ENCODE measurements at places on chromosomes 16 and 17.

DNA sequence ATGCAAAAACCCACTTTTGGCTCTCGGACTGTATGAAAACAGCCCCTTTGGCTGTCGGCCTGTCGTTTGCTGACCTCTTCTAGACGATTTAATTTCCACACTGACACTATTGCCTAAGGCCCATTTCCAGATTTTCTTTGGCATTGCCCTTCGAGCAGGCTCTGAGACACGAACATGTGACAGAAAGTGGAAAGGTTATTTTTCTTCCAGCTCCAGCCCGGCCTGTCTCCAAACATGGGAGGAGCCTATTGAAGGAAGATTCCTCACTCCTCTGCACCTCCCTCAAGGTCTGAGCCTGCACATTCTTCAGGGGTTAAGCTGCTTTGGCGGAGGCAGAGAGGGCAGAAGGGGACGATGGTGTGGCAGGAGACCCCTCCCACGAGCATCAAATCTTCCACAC is 85.9 kb upstream of the FOXF1 start:
- DNase-seq = no peak

DNA sequence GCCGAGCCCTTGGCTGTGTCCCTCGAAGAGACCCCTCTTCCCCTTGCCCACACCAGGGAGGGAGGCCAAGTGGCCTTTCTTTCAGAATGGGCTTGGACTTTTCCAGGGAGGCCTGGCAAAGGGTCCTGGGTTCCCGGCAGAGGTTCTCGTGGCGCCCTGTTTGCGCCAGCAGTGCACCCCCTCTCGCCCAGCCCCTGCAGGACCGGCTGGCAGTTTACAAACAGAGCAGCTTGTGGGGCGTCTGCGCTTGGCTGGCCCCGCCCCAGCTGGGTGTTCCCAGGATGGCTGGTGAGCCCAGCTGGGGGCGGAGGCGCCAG is 137.8 kb upstream of the CIBAR2 start:
- no peak for DNase-seq

DNA sequence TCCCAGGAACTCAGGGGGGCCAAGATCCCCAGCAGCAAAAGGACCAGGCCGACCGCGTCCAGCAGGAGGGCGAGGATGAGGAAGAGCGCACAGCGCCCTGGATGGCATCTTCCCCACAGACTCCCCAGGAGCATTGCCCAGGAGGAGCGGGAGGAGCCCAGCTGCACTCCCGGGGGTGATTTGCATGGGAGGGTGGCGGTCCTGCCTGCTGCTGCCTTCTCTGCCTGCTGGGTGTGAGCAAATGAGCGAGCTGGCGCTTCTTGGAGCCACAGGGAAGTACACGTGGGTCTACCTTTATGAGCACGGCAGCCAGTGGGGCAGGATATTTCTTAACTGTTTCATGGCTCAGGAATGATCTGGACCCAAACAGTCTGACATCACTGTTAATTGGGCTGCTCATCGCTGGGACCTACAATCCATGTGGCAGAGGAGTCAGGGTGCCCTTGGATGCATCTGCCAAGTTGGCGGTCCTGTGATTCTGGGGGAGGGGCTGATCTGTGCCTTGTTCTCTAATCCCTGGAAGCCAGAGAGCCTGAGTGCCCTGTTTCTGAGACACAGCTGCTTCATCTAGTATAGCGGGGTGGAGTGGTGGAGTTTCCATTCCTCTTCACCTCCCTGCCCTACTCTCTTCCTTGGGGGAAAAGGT is at the start of gene TMEM238L:
Gene TMEM238L (minus strand): TSS at position 270 of the 646 bp plus-strand sequence. CDS start 136 bp downstream, at position 134.
- no peak for DNase-seq

- DNase-seq = no peak
These were observed 14.5 kb downstream of the SPIRE2 start for GRCh38 chr16:89842471-89843408.

GRCh38 chr17:40362696-40363110 is 1.8 kb downstream of the GJD3 start:
- peak; percentile 18 for DNase-seq

DNA sequence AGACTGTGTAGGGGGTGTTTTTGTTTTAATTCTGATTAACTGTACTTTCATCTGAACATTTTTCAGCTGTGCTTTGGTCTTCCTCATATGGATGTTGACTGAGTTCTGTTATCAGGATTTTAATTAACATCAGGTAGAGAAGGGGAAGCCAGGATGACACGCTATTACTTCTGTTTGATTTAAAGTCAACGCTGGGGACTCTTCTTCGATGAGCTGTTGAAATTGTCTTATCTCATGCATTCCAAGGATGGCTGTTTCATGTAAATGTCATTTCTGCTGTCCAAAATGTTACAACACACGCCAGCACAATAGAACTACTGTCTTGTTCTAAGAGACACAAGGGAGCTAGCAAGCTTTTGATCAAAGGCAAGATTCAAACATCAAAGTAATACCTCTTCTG is 263.3 kb upstream of the CDH5 start:
- DNase-seq = no peak

DNA sequence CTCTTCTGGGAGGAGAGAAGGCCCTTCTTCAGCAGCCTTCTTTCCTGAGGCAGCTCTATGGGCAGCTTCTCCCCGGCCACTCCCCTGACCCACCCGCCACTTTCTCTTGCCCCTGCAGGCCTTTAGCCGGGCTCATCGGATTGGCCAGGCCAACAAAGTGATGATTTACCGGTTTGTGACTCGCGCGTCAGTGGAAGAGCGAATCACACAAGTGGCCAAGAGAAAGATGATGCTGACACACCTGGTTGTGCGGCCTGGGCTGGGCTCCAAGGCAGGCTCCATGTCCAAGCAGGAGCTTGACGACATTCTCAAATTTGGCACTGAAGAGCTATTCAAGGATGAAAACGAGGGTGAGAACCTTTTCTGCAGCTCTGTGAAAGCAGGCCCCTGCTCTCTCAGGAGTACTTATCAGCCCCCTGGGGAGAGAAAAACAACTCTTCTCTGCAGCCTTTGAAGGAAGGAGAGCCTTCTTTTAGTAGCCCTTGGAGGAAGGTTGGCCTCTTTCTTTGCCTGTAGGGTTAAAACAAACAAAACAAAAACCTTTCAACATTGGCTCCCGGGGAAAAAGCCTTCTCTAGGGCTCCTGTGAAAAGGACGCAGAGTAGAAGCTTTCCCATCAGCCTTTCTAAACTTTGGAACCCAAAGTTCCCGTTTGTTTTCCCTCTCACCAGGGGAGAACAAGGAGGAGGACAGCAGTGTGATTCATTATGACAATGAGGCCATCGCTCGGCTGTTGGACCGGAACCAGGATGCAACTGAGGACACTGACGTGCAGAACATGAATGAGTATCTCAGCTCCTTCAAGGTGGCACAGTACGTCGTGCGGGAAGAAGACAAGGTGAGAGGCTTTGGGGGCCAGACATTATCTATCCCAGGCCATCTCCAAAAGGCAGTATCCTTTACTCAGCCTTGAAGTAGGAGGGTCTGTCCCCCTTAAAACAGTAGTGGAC is 12.7 kb downstream of the RNF227 start:
- DNase-seq = no peak

GRCh38 chr16:2881783-2882649 is 999 bp upstream of the FLYWCH2 start:
- DNase-seq = no peak

- DNase-seq = no peak
These were observed 117.0 kb downstream of the RAB11FIP4 start for GRCh38 chr17:31508288-31509094.

DNA sequence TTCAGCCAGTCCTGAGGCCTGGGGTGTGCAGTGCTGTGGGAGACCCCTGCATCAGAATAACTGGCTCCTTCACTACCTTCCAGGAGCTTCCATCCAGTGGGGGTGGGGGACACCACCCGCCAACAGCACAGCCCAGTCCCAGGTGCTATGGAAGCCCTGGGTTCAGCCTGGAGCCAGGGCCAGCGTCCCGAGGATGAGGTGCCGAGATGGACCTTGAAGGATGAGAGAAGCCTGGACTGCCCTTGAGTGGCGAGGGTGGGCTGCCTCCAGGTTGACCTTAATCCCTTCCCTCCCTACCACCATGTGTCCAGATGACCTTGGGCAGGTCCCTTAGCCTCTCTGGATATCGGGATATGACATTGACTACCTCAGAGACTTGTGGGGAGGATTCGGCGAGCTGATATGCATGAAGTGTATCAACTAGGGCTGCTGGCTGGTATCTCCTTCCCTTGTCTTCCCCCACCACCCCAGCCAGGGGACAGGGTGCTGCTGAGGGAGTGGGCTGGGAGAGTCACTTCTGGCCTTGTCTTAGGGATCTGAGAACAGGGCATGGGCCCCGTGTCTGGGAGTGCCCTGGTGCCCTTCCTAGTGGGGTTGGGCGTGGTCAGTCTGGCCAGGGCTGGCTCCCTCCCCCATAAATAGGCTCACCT is 14.2 kb upstream of the LASP1NB start:
- no peak for DNase-seq

GRCh38 chr16:6646891-6647290 is 685.8 kb upstream of the RBFOX1 start:
- DNase-seq = no peak

DNA sequence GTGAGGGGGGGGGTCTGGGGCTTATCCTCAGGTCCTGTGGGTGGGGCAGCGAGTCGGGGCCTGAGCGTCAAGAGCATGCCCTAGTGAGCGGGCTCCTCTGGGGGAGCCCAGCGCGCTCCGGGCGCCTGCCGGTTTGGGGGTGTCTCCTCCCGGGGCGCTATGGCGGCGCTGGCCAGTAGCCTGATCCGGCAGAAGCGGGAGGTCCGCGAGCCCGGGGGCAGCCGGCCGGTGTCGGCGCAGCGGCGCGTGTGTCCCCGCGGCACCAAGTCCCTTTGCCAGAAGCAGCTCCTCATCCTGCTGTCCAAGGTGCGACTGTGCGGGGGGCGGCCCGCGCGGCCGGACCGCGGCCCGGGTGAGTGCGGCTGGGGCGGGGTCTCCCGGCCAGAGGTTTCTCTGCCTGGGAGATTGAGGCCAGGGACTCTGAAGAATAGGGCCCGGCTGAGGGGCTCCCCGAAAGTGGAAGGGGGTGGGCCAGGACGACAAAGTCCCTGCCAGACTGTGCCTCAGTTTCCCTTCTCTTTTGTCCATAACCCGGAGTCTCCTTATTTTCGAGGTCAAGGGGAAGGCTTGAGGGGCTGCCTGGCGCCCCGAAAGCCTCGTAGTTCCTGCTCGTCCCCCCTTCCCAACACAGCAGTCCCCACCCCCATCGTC is at the start of gene FGF11:
Gene FGF11 (plus strand): TSS at position 51 of the 651 bp plus-strand sequence. CDS start 109 bp downstream, at position 160.
- DNase-seq = no peak

DNA sequence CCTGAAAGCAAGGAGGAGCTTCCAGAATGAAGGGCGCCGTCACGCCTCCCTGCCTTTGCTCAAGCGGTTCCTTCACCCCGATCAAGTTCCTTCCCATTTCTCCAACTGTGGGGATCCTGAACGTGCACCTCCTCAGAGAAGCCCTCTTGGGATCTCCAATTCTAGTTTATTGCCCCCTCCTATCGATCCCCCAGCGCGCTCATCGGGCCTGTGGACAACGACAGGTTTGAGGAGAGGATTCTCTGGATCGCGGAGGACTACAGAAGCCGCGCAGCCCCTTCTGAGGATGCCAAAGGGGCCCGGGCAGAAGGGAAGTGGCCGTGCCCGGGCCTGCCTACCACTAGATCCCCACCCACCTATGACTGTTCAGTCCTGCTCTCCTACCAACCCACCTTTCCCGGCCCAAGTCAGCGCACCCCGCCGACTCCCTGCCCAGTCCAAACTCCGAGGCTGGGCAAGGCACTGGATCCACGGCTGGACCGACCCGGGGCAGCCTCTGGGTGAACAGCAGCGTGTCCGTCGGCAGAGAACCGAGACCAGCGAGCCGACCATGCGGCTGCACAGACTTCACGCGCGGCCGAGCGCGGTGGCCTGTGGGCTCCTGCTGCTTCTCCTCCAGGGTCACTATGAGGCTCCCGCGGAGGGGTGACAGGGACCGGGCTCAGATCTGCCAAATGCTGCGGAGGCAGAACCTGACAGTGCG is 12.8 kb upstream of the CES3 start:
- DNase-seq = no peak

GRCh38 chr17:73268582-73269328 is 7.1 kb upstream of the CPSF4L start:
- DNase-seq = no peak

GRCh38 chr17:73933164-73933766 is 270.2 kb upstream of the RPL38 start:
- no peak for DNase-seq
